ENCODE measurements at places on chromosomes 3 and 15. TPM values are rescaled to one million over a fixed set of nuclear protein-coding genes. Genes with fewer than 3 reads are reported as not detected.
A peak's percentile ranks its signal among the peaks of the same experiment; 100 is the strongest.

The LRRC49 gene
- total RNA-seq = 2.2 TPM

DNA sequence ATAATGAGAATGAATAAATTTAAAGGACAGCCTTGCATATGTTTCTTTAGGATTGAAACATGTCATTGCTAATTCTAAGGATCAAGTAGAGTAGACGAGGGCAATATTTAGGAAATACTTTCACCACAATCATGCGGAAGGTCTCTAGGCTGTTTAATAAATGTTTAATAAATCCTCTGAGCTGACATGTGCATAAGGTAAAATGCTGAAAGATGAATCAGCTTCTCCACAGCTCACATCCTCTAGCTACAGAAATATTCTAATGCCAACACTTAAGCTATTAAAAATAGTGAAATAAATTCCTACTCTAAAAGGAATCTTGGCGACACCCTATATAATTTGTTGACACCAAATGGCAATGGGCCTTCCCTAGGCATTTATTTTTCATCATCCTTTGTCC, 407.3 kb downstream of the TBL1XR1 start:
- H3K4me3 ChIP-seq = no peak overlapping the region
- no peak overlapping the region for H3K27ac ChIP-seq
- DNase-seq = no peak
- no peaks in the 10 kb centered on the region for H3K4me1 ChIP-seq
- no peaks in the 10 kb centered on the region for H3K36me3 ChIP-seq

GRCh38 chr3:141561426-141562034, 74.7 kb downstream of the RASA2 start:
- H3K27me3 ChIP-seq = no peaks in the 10 kb centered on the region
- peak; percentile 50 for DNase-seq
- peak overlapping the region; percentile 90 for H3K27ac ChIP-seq
- peaks cover 17% of the 10 kb centered on the region for H3K36me3 ChIP-seq
- peaks cover 24% of the 10 kb centered on the region for H3K4me1 ChIP-seq
- H3K4me3 ChIP-seq = no peak overlapping the region

The CTXND1 gene
- total RNA-seq = not detected

The CX3CR1 gene
- 0.79 TPM for total RNA-seq

GRCh38 chr3:160226026-160226907, 1.0 kb downstream of the C3orf80 start:
- peaks cover 14% of the 10 kb centered on the region for H3K4me1 ChIP-seq
- peaks cover 52% of the 10 kb centered on the region for H3K27me3 ChIP-seq
- peak; percentile 7 for DNase-seq

- DNase-seq = no peak
- H3K36me3 ChIP-seq = no peaks in the 10 kb centered on the region
- H3K4me1 ChIP-seq = no peaks in the 10 kb centered on the region
- no peak overlapping the region for H3K27ac ChIP-seq
- H3K4me3 ChIP-seq = no peak overlapping the region
Measured at GRCh38 chr3:105610473-105610872, 243.8 kb downstream of the ALCAM start.
